ENCODE measurements at places on chromosomes 16 and 17.

GRCh38 chr16:51405361-51405760 lies 254.3 kb upstream of the SALL1 start:
- H3K27ac ChIP-seq = no peak overlapping the region
- H3K4me3 ChIP-seq = no peak overlapping the region
- H3K4me1 ChIP-seq = no peaks in the 10 kb centered on the region
- no peaks in the 10 kb centered on the region for H3K27me3 ChIP-seq
- DNase-seq = no peak

- peak; percentile 83 for DNase-seq
These were observed 3.1 kb upstream of the SETD6 start for GRCh38 chr16:58511933-58512815.

- no peaks in the 10 kb centered on the region for H3K27me3 ChIP-seq
- H3K27ac ChIP-seq = peak overlapping the region; percentile 98
- peak; percentile 71 for DNase-seq
- peak overlapping the region; percentile 45 for H3K4me3 ChIP-seq
These were observed 21.8 kb downstream of the XYLT1 start for GRCh38 chr16:17448640-17449638.

GRCh38 chr17:80892900-80893603 lies 98.6 kb upstream of the CHMP6 start:
- DNase-seq = peak; percentile 76
- H3K4me3 ChIP-seq = peak overlapping the region; percentile 94
- H3K36me3 ChIP-seq = peaks cover 93% of the 10 kb centered on the region
- peaks cover 93% of the 10 kb centered on the region for H3K4me1 ChIP-seq
- H3K27me3 ChIP-seq = no peaks in the 10 kb centered on the region

DNA sequence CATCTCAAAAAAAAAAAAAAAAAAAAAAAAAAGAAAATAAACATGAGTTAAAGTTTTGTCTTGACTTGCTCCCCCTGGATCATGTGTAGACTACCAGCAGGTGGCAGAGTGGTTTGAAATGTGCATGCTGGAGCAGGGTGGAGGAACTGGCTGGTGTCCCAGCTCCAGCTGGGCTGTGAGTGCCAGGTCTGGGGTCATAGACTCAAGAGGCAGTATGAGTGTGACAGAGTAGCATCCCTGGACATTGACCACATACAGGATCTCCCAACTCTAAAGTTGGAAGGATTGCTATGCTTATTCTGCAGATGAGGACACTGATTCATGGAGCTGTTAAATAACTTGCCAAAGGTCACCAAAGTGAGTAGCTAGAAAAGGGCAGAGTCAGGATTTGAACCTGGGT lies 198.0 kb upstream of the MPHOSPH6 start:
- no peak overlapping the region for H3K4me3 ChIP-seq
- no peaks in the 10 kb centered on the region for H3K4me1 ChIP-seq
- H3K27ac ChIP-seq = no peak overlapping the region
- H3K27me3 ChIP-seq = no peaks in the 10 kb centered on the region
- DNase-seq = no peak
- H3K36me3 ChIP-seq = no peaks in the 10 kb centered on the region

GRCh38 chr16:58537124-58537906 lies 22.0 kb downstream of the SETD6 start:
- no peak for DNase-seq
- H3K27me3 ChIP-seq = no peaks in the 10 kb centered on the region
- no peak overlapping the region for H3K4me3 ChIP-seq
- peaks cover 15% of the 10 kb centered on the region for H3K4me1 ChIP-seq
- H3K27ac ChIP-seq = no peak overlapping the region

DNA sequence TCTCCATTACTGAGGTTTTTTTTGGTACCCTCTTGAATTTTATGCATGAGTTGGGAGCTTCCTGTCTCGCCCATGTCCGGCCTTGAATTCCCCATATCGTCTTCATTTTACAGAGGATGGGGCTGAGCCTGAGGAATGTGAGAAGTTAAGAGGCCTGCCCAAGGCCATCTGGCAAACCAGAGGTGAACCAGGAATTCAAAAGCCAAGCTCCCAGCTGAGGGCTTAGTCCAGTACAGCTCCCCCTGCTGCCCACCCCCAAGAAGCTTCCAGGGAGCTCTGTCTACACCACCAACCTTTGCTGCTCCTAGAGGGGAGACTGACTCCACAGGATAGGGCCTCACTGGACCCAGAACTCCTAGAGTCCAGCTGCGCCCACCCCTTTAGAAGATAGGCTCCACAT lies 20.7 kb upstream of the C16orf78 start:
- DNase-seq = no peak
- no peak overlapping the region for H3K4me3 ChIP-seq
- no peaks in the 10 kb centered on the region for H3K36me3 ChIP-seq
- H3K4me1 ChIP-seq = no peaks in the 10 kb centered on the region

- peak; percentile 12 for DNase-seq
- H3K4me1 ChIP-seq = peaks cover 12% of the 10 kb centered on the region
- H3K27me3 ChIP-seq = peaks cover 62% of the 10 kb centered on the region
- no peaks in the 10 kb centered on the region for H3K36me3 ChIP-seq
- no peak overlapping the region for H3K4me3 ChIP-seq
These were observed 63.6 kb downstream of the TNFRSF13B start for GRCh38 chr17:16908273-16908672.

GRCh38 chr17:56786989-56787482 lies 46.7 kb downstream of the C17orf67 start:
- H3K27me3 ChIP-seq = peaks cover under 1% of the 10 kb centered on the region
- peak overlapping the region; percentile 82 for H3K27ac ChIP-seq
- peak; percentile 75 for DNase-seq
- H3K36me3 ChIP-seq = peaks cover 26% of the 10 kb centered on the region
- H3K4me1 ChIP-seq = peaks cover 35% of the 10 kb centered on the region

DNA sequence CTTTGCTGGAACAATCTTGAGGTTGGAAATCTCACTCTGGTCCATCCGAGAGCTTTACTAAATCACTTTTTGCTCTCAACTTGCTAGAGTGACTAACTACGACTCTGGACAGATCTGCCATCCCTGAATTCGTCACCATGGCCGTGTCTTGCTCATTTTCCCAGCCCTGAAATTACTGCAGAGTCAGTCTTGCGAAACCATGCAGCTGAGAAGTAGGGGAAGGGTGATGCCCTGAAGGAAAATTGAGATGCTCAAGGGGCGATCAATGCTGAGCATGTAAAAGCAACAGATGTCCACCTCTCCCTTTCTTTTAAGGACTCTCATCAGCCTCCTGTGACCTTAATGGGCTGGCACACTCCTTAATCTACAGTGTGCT lies 18.8 kb downstream of the PCTP start:
- H3K36me3 ChIP-seq = no peaks in the 10 kb centered on the region
- H3K4me1 ChIP-seq = no peaks in the 10 kb centered on the region
- no peak overlapping the region for H3K4me3 ChIP-seq
- no peak overlapping the region for H3K27ac ChIP-seq

DNA sequence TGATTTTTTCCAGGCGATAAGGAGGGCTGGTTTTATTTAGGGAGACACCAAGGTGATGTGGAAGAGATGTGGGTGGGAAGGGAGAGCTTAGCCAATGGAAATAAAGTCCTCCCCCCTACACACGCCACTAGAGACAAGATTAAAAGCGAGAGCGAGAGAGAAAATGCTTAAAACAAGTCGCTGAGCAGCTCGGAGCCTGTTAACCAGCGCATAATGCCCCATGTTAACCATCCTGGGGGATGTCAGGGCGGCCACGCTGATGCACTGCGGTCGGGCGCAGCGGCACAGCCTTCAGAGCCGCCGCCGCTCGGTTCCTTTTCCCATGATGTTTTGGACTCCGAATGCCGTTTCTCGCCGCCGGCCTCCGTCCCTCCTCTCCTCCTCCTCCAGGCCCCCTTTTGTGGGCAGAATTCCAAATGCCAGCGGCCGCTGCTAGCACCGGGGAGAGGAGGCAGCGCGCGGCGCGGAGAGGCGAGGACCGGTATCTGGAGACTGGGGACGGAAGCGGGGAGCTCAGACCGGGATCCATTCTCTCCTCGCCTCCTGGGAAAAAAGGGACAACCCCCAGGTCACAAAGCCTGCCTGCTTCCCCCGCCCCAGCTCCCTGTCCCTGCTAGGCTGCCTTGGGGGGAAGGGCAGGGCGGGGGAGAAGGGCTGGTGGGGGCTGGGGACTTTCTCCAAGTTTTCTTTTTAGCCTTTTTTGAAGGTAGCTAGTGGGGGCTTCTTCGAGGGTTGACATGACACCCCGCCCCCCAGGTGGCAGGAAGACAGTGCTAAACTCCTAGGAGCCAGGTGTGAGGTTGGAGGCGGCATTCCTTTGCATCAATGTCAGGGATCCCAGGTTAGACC lies 98.1 kb upstream of the CCL2 start:
- no peak overlapping the region for H3K4me3 ChIP-seq
- H3K27me3 ChIP-seq = peaks cover 59% of the 10 kb centered on the region
- no peak overlapping the region for H3K27ac ChIP-seq

GRCh38 chr16:1152651-1153259 lies at the start of gene CACNA1H:
Gene CACNA1H, plus strand, starts transcription at chr16:1153106. Its CDS starts 632 bp downstream, at chr16:1153738.
- peaks cover 8% of the 10 kb centered on the region for H3K27me3 ChIP-seq
- DNase-seq = peak; percentile 45
- H3K4me3 ChIP-seq = no peak within 1 kb of the TSS
- no peak within 1 kb of the TSS for H3K27ac ChIP-seq
